GM18507 (cell line): ENCODE measurements at places on chromosomes 3 and 15.

GRCh38 chr15:101156509-101157159, 95.2 kb downstream of the CHSY1 start:
- DNase-seq = peak; percentile 77

DNA sequence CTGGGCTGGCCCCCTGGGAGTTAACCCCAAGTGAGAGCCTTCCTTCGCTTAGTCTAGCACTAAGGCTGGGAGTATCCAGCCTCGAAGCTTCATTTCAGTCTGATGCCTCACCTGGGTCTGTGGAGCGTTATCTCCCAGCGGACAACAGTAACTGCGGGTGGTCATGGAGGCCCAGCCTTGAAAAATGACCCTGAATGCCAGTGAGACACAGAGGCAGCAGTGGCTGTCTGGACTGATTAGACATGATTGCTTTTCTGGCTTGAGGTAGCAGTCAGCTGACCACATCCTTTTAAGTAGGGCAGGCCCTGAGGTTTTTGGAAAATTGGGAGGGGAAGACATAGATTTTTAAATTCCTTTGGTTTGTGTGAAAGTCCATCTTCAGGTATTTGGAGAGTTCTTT, 28.2 kb upstream of the TRIM59 start:
- no peak for DNase-seq

DNA sequence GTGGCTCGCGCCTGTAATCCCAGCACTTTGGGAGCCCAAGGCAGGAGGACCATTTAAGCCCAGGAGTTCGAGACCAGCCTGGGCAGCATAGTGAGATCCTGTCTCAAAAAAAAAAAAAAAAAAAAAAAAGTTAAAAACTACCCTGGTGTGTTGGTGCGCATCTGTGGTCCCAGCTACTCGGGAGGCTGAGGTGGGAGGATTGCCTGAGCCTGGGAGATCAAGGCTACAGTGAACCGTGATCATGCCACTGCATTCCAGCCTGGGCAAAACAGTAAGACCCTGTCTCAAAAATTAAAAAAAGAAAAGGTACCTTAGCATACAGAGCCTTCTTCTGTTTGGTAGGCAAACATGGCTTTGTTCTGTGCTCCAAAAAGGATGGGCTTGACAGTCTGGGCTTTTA, 57.5 kb downstream of the PTPRG start:
- no peak for DNase-seq

GRCh38 chr3:99506-99905, 97.1 kb upstream of the CHL1 start:
- DNase-seq = no peak

- DNase-seq = no peak
These were observed 36.2 kb downstream of the FEM1B start for GRCh38 chr15:68313501-68314410.

GRCh38 chr15:101723171-101723873, 951 bp downstream of the TARS3 start:
- DNase-seq = peak; percentile 12

DNA sequence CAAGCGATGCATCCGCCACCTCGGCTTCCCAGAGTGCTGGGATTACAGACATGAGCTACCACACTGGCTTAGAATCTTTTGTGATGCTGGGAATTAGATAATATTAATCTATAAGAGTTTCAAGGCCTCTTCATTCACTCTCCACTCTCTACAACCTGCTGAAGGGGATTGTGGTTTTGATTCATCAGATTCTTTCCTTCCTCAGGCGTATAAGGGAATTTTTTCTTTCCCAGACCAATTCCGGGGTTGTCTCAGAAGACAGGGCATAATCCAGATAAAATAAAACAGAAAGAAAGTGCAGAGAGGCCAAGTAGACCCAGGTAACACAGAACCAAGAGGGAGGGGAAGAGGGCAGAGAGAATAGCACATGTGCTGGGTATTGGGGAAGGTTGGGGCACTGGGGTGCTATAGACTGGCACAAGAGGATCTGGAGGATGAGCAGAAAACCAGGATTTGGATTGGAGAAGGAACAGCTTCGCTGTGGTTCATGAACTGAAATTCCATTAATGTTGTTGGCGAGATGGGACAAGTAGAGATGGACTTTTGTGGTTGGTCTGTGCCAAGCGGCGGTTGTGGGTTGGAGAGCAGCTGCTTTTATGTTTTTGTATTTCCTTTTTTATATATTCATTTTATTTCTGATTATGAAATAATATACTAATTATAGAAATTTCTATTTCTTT, 12.8 kb downstream of the ARL6IP5 start:
- DNase-seq = no peak

DNA sequence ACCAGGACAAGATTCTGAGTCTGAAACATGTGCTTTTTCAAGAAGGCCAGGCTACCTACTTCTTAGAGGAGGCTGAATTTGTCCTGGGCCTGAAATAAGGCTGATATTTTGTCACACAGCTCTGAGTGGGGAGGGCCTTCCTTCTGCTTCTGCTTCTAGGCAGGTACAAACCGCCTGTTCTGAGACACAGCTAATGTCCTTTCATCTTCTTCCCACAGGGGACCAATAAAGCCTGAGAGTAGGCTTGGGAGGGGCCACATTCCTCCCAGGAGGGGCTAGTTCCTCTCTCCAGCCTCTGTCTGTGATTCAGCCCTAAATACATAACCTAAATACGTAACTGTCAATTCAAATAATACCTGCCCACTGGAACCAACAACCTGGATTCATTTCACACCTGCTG, 34.8 kb downstream of the CRYGS start:
- DNase-seq = no peak

DNA sequence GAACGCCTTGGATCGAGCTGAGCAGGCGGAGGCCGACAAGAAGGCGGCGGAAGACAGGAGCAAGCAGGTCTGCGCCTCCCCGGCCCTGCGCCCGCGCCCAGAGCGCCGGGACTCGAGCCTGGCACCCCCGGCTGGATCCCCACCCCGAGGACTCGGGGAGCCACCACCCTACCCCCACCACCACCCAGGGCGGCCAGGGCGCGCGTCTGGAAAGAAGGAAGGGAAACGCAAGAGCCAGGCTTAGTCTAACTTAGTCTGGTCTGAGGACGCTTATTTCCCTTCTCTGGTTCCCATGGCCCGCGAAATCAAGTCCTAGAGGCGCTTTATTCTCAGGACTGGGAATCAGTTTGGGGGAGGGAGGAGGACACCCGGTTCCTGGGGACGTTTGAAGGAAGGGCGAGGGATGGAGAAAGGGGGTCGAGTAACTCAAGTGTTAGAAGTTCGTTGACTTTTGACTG, 359 bp downstream of the TPM1 start:
- no peak for DNase-seq

DNA sequence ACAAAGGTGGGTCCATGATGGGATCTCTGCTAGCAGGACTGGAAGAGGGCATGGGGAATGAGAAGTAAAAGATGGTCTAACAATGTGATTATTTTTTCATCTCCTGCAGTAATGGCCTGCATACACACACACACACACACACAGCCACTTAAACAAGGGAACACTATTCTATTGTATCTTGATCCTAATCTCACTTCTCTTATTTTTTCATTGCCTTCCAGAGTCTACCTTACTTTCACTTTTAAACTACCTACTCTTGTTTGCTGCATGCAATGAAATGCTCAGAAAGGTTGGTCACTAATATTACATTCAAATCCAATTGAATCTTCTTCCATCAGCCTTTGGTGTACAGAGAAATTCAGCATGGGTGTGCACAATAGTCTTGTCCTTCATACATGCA, 853.8 kb downstream of the IGSF11 start:
- no peak for DNase-seq

DNA sequence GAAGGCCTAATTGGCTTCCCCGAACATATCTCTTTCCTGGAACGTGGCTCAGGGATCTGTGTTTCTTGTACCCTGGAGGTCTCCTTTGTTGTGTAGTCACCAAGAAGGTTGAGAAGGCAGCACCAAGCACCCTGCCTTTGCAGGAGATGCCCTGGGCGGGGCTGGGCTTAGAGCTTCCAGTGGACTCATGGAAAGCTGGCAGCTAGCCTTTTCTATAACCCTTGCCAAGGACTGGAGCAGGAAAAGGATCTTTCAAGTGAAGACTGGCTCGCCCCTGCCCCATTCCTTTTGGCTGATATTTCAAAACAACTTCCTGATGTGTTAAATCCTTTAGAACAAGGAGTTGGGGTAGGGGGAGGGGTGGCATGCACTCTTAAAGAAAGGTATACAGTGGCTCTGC, 58.9 kb upstream of the EPHA6 start:
- no peak for DNase-seq

DNA sequence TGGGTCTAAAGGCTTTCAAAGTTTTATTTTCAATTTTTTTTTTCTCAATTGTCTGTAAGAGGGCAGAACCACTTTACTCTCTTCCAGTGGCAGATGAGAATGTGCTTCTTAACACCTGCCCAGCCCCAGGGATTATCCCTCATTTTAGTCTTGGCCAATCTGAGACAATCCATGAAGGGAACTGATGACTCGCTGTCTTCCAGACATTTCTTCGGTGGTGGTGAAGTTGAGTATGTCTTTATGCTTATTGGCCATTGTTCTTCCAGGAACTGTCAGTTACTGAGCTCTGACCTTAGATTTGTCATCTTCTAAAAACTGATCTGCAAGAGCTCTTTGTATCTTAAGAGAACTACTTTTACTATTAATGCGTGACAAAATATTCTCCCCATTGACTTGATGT, 139.5 kb downstream of the TJP1 start:
- no peak for DNase-seq

GRCh38 chr3:119669906-119670570, 7.2 kb downstream of the COX17 start:
- no peak for DNase-seq

DNA sequence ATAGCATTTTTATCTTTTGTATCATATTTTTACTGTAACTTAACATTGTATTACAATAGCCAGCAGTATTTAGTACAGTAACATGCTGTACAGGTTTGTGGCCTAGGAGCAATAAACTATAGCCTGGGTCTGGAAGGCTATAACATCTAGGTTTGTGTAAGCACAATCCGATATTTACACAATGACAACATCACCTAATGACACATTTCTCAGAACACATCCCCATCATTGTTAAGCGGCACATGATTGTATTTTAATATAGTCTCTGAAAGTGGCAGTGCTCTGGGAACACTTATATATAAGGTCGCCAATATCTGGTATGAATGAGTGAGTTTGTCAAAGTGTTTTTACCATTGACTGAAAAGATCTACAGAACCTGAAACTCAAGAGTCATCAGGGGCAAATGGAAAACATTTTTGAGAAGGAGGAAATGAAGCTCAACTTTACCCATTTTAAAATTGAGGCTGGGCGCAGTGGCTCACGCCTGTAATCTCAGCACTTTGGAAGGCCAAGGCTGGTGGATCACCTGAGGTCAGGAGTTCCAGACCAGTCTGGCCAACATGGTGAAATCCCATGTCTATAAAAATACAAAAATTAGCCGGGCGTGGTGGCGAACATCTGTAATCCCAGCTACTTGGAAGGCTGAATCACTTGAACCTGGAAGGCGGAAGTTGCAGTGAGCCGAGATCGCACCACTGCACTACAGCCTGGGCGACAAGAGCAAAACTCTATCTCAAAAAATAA, 38.8 kb upstream of the TNFSF10 start:
- no peak for DNase-seq

DNA sequence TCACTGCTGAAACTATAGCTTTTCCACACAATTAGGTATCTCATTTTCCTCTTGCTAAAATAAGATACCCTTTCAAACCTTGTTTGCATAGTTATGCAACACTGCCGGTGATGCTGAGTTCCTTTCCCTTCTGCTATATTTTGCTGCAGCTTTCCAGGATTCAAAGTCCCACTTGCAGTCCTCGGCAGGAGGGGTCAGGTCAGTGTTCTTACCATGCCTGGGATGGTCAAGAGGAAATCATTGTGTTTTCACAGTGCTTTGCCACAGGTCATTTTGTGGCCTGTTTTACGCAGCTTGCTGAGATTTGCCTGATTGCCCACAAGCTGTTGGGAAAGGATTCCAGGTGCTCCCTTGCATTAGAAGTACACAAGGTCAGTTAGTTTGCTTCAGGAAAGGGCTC, 156.9 kb downstream of the B3GALNT1 start:
- DNase-seq = no peak

DNA sequence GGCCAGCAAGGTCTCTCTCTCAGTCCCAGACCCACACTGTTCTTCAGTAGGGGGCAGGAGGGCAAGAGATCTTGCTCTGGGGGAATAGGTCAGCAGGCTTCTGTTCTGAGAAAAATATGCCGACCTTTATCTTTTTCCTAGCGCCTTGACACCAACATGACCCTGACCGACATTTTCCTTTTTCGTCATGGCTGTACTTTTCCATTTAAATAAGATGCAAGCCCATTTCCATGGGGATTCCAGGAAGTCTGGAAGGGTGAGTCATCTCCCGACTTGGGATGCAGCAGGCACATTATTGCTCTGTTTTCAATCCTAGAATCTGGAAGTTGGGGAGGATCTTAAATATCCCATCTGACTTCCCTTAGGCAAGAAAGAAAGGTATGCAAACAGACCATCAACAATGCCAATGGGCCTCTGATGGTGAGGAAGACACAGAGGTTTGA, 261.5 kb upstream of the LRTM1 start:
- DNase-seq = no peak

DNA sequence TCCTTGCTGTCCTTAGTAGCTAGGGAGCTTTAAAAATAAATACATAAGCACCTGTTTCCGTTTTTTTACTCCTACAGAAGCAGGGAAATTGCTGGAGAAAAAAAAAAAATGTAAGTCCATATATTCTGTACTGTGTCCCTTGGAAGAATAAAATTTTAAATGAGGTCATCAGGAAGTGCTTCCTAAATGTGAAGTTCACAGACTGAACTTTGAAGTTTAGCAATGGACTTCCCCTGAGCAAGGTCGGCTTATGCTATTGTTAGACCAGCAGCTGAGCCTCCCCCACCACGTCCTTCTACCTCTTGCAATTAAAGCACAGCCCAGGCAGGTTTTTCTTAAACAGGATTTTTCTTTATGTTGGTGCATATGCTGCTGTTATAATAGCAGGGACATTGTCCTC, 26.3 kb downstream of the LIPC start:
- no peak for DNase-seq

DNA sequence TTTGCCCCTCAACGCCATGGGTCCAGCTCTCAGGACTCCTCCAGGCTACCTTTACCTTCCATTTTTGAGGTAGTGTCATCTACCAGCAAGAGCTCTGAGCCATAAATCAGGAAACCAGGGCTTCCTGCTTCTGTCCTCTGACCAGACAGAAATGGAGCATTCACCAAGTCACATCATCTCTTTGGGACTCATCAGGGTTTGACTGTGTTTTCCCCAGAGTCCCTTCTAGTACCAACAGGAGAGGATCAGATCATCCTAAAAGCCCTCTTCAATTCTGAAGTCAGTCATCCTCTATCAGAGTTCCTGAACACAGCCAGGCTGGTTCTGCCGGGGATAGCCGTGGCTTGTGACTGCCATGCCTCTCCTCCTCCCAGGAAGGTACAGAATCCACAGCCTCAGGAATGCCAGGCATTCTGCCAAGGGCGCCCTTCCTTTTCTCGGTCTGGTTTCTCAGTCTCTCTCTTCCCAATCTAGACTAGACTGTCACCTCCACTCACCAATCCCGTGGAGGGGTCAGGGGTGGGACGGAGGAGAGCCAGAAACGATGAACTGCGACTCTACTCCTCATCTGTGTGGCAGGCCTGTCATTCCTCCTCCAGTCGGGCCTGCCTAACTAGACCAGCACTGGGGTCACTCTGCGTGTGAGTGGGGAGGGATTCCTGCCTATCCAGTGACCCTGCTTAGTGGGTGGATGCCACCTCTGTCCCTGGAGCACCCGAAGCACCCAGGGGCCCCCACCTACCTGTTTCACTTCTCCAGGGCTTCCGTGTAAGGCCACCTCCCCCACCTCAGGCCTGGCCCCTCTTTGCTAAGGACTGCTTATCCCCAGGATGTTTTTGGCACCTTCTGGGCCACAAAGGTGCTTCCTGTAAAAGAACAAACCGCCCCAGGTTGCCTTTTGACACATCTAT, 30.9 kb downstream of the CCNL1 start:
- DNase-seq = no peak

GRCh38 chr15:100109486-100110035, 232.2 kb downstream of the ADAMTS17 start:
- no peak for DNase-seq
